ENCODE measurements at places on chromosomes 1 and 21.

GRCh38 chr1:153291514-153291913 lies 21.2 kb downstream of the PGLYRP3 start:
- no peak for DNase-seq

- no peak for DNase-seq
Measured at GRCh38 chr1:53134042-53134485, 8.4 kb downstream of the SLC1A7 start.

DNA sequence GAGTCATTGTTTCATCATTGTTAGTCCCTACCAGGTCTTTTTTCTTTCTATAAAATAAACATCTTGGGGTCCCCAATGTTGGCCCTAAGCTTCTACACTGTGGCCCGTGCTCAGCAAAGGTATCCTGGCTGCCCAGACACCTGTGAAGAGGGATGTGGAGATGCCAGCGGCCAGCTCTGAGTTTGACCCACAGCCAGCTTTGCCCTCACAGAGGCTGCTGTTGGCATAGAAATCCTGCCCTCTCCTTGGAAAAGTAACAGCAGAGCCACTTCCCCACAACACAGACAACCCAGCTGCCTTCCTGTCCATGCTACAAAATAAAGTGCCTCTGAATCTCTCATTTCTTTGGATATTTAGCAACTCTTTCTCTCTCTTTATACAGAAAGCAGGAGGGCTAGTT lies 6.0 kb downstream of the TRIM62 start:
- no peak for DNase-seq

DNA sequence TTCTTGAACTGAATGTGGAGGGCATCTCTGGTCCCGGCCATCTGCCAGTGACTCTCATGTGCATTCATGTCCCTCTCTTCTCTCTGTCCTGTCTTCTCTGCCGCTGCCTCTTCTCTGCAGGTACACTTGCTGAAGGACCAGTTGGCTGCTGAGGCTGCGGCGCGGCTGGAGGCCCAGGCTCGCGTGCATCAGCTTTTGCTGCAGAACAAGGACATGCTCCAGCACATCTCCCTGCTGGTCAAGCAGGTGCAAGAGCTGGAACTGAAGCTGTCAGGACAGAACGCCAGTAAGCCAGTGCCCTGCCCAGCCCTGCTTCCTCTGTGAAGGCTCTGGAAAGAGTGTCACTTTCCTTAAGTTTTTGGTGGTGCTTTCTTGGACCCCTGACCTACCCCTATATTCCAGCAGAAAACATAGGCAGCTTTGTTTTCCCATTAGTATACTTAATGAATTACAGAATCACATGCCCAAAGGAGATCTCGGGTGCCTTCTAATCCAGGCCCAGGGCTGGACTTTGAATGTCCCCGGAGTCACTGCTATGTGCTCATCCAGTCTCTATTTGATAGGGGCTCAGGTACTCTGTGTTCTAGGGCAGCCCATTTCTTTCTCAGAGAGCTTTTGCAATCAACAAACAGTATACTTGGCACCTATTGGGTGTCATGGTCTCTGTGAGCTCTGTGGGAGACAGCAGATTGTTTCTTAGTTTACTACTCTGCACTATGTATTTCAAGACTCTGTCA lies 11.2 kb downstream of the SPATA46 start:
- no peak for DNase-seq

DNA sequence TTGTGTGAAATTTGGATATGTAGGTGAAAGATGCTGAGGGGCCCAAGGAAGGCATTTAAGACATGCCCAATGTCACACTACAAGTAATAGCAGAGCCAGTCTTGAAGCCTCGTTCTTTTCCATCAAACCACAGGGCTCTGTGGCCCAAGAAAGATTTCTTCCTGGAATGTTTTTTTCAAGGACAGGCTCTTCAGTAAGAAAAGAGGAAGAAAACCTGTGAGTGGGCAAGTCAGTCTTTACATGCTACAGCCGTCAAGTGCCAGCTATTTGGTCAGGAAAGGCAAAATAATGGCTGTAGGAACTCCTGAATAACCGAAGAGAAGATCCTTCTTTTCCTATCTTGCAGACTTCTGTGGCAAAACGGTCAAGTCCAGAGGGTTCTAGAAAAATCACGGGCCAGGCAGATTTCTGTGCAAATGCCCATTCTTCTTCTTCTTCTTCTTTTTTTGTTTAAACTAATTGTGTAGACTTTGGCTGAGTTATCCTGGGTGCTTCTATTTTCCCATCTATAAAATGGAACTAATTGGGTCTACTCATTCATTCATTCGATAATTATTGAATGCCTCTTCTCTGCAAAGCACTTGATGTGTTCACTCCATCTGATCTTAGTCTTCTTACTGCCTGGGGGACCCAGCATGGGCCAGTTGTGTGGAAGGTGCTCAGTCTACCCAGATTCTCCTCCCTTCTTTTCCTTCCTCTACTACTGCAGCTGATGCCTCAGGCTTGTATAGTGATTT lies 1.9 kb upstream of the ID3 start:
- no peak for DNase-seq

DNA sequence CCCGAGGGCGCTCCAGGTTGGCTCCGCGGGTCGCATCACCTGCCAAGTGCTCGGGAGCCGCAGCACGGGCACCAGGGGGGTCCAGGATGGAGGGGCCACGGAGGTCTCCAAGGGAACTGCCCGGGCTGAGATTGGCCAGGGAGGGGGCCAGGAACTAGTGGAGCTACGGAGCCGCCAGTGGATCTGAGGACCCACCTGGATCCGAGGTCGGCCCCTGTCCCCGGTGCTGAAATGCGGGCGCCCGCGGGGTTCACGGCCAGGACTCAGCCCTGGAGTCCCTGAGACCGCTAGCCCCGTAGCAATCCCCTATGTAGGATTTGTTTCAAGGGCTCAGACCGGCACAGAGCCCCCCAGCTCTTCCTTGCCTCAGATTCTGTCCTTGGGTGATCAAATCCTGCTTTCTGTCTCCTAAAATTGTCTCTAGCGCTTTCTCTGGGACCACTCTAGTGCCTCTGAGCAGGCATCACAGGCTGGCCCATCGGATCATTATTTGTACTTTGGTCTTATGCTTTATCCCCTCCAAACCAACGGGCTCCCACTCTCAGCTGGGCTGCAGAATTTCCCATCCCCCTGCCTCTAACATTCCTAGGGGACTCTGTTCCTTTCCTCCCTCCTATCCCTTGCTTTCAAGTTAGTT lies 27.3 kb downstream of the KIAA2013 start:
- no peak for DNase-seq

- DNase-seq: no peak
Measured at GRCh38 chr21:42089093-42089631, 18.0 kb downstream of the UMODL1 start.

DNA sequence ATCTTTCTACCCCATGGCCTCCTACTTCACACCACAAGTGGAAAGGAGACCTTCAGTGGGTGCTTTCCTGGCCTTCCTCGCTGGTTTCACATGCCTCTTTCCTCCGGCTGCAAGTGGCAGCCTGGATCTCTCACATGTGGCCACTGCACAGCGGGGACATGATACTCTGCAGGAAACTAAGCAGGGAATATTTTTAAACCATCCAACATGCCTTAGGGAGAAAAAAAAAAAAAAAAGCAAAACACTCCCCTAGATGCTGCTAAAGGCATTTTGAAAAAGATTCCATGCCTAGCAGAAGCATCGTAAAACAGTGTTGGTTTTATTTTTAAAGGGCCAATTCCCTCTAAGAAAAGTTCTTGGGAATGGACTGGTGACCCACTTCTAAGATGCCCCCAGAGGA lies 12.2 kb upstream of the GJA5 start:
- DNase-seq: no peak

GRCh38 chr21:41825881-41826280 lies 53.3 kb downstream of the PRDM15 start:
- DNase-seq: no peak
